ENCODE measurements at places on chromosomes 7 and 10.

GRCh38 chr10:102120991-102121738 is 997 bp upstream of the LDB1 start:
- peak; percentile 58 for DNase-seq

- DNase-seq, result no peak
Measured at GRCh38 chr7:38294926-38295325, 21.5 kb upstream of the TARP start.

DNA sequence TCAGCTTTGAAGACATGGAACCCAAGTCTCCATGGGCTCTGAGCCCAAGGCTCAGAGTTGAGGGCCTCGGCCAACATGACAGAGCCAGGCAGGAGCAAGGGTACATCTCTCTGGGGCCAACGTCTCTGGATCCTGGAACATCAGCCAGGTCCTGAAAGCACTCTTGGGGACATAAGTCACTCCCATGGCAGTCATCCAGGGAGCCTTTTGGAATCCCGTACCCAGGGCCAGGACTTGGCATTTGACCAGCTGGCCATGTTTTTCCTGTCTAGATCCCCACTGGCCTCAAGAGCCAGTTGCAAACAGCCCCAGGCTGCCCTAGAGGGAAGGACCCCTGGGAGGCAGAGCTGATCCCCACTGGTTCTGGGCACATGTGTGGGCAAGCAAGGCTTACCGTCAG is 4.3 kb upstream of the CXCL12 start:
- peak; percentile 72 for DNase-seq

- DNase-seq, result no peak
Measured at GRCh38 chr10:24287559-24288195, 78.7 kb downstream of the KIAA1217 start.

DNA sequence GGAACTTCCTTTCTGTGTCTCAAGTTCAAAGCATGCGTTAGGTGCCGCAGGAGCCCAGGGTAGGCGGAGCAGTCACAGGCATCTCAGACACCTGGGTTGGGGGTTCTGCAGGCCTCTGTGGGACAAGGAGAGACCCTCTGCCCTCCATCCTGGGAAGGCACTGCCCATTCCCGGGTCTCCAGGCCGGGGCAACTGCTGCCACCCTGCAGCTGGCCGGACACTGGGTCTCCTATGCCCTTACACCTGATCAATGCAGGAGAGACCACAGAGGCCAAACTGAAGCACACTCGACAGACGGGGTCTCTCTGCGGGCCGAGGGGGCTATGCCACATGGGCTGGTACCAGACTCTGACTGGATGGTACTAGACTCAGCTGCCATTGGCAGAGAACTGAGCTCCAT is 36.9 kb downstream of the YKT6 start:
- no peak for DNase-seq

DNA sequence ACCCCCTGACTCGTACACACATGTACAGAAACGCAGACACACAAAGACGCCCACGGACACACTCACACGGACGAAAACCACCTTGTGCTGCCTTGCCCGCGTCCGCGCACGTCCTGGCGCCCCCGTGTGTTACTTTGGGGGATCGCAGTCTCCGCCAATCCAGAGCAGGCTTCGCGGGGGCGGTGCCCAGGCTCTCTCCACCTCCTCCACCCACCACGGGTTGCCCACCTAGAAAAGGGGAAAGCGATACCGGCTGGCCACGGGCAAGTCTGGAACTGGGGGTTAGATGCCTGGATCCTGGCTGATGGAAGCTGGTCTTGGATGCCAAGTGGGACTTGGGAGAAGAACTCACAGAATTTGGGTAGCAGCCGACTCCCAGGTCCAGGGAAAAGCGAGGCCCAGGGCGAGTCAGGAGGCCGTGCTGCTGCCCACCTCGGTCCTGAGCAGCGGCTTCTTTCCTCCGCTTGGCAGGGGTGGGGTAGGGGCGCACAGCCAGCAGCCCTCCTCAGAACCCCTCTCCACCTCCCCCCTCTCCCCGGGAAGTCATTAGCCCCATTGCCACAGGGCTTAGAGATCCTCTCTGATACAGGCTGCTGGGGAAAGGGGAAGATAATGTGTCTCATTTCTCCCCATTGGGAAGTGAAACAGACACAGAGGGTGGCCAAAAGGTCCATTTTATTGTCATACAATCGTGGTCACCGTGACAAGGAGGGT is 4.6 kb upstream of the VGF start:
- DNase-seq, result peak; percentile 79

GRCh38 chr10:18400201-18400905 is 251.0 kb downstream of the NSUN6 start:
- no peak for DNase-seq

GRCh38 chr10:70908406-70909296 is 20.3 kb upstream of the PCBD1 start:
- peak; percentile 11 for DNase-seq

GRCh38 chr10:1204434-1205326 is 148.5 kb downstream of the WDR37 start:
- DNase-seq, result no peak

DNA sequence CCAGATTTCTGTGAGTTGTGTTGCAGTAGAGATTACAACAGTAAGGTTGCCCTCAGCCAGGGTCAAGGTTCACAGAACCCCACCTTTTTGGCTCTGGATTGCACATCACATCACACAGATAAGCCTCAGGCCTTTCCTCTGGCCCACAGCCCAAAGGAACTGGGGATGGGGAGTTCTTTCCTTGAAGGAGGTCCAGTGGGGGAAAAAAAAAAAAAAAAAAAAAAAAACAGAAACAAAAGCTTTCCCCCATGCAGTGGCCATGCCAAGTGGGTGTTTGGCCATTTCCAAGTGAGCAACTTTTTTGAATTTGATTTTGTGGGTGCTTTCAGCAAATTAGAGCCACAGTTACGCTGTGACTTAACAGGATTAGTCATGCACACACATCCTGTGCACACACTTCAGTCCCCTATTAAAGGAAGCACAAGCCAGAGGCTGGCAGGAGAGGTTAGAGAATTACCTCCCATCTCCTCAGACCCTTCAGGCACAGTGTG is 79.3 kb upstream of the NANOS1 start:
- no peak for DNase-seq

- DNase-seq, result no peak
Measured at GRCh38 chr7:41984888-41985287, 252.1 kb downstream of the GLI3 start.

DNA sequence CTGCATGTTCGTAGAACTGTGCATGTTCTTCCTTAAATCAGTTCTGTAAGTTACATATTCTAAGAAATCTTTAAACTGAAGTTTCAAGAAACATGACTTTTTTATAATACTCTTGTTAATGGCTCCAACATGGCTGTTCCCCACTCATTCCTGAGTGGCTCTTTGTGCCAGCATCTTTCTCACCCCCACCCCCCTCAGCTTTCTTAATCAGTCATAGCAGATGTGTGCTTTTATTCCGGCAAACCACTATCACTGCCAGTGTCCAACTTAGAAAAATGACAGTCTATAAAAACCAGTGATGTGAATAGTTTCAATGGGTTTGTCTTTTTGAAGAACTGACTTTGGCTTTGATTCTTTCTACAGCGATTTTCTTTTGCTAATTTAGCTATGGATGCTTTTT is 37.6 kb downstream of the PITRM1 start:
- no peak for DNase-seq

DNA sequence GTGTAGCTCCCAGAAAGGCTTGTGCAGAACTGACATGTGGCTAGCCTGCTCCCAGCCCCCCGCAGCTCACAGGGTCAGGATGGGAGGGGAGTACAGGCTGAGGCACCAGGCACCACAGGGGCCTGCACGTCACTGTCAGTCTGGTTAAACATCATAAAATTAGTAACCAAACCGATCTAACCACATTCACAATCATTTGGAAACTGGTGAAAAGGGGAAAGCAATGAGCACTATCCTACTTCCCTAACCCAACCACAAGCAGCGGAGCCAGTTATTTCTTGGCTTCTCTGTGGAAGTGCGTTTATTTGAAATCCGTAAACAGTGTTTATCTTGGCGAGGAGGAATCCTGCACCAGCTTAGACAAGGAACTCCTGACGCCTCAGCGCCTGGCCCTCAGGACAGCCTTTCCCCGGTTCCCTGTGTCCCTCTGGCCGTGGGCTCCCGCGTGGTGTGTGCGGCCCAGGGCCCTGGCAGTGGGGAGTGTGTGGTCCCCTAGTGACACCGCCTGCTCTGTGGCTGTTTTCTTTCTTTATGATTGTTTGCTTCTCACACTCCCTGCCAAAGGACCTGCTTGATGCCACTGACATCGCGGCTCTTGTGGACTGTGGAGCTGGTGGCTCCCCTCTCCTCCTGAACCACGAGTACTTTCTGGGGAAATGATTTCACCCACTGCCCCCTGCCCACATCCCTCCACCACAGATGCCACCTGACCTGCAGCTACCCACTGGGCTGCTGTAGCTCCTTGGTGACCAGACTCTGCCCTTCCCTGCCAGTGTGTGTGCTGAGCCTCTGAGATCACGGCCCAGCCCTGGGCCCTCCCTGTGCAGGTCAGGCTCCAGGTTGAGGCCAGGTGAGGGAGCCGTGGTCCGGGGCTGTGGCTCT is 38.0 kb downstream of the INPP5A start:
- peak; percentile 54 for DNase-seq

GRCh38 chr10:92387289-92387940 is 96.4 kb downstream of the MARCHF5 start:
- no peak for DNase-seq

DNA sequence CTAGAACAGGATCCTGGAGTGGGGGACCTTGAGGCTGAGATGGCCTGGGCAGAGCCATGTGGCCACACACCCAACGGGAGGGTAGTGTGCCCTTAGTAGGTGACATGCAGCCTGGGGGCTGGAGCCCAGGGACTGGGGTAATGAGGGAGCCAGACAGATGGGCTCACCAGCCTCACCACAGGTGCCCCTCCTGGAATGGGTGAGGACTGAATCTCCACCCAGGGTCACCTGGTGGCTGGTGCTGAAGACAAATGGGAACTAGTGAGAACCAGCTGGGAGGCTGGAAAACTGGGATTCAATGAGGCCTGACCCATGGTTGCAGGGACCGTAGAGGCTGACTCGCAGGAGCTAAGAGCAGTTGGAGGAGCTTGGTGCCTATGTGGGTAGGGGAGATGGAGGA is 6.1 kb downstream of the ZP3 start:
- DNase-seq, result no peak

- no peak for DNase-seq
Measured at GRCh38 chr7:55016746-55017090, 2.1 kb upstream of the EGFR start.

- DNase-seq, result peak; percentile 99
Measured at GRCh38 chr10:112183329-112184051, at the start of gene GPAM. GPAM (minus strand) TSS chr10:112183765; CDS start chr10:112181784, 1,981 bp downstream.

DNA sequence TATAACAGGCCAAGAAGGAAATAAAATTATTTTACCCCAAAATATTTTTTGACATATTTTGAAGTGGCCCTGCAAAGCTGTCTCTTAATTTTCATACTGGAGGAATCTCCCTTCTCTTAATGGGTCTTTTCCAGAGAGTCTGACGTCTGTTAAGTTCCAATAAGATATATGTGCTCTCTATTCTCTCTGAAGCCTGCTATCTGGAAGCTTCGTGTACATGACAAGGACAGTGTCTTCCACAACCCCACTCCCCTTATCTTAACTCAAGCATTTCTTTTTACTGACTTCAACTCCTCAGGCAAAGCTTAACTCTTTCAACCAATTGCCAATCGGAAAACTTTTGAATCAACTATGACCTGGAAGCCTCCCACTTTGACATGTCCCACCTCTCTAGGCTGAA is 29.2 kb upstream of the IL15RA start:
- no peak for DNase-seq

DNA sequence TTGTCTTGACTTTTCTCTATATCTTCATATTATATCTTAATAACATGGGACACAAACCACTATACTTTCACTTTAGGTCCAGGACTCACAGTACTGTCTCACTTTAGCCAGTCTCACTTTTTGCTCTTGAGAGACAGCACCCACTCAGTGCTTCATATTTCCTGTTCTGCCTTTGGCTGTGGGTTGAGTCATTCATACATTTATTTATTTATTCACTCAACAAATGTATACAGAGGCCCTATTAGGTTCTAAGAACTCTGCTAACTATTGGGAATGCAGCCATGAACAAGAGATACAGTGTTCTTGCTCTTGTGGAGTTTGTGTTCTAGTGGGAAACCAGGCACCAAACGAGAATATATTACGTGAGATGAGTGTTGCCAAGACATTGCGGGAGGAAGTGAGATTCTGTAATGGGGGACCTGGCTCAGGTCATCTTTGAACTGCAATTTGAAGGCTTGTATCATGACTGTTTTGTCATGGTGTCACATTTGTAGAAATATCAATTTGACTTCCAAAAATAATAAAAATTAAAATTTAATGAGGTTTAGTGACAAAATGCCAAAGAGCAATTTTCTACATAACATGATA is 190.1 kb downstream of the SDHAF3 start:
- no peak for DNase-seq

DNA sequence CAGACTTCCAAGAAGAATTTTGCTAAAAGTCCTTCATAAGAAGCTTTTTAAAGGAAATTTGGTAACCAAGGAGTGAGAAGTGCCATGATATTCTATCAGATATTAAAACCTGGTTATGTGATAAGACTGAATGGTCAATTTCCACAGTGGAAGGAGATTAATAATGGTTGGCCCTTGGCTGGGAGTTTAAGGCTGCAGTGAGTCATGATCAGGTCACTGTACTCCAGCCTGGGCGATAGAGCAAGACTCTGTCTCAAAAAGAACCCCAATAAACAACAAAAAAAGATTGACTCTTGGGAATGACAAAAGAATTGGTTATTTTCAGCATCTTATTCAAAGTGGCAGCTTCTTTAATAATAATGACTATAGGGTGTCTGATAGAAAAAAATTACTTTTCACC is 37.2 kb downstream of the EXOC4 start:
- no peak for DNase-seq

DNA sequence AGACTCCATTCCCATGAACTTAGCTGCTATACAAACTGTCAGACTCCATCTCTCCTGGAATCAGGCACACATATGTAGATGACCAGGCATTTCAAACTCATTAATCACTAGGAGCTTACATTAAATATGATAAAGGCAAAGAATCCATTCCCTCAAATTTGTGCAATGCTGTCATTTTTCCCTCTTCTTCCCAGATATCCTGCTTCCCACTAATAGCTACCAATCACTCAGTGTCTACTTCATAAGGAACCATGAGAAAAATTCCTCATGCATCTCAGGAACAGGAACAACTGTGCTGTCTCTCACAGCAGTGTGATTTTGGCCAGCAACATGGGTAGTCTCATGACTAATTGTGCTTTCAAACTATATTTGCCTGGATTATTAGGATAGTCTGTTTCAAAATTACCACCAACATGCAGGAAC is 133.9 kb downstream of the DKK1 start:
- no peak for DNase-seq

GRCh38 chr7:129298268-129298893 is 73.6 kb downstream of the AHCYL2 start:
- DNase-seq, result peak; percentile 48

GRCh38 chr10:96687317-96688012 is 32.8 kb downstream of the PIK3AP1 start:
- no peak for DNase-seq

All from left ventricle myocardium superior (tissue), 1 donor.